ENCODE measurements at places on chromosomes 4 and X.

GRCh38 chr4:76377911-76378310 lies 43.0 kb downstream of the CCDC158 start:
- peak; percentile 49 for DNase-seq

- DNase-seq, result no peak
These were observed 7.7 kb downstream of the FGFR3 start for GRCh38 chr4:1800805-1801204.

- no peak for DNase-seq
These were observed 11.7 kb downstream of the TRMT2B start for GRCh38 chrX:101040197-101040596.

GRCh38 chr4:1754336-1754735 lies 33.0 kb downstream of the TACC3 start:
- DNase-seq, result no peak

DNA sequence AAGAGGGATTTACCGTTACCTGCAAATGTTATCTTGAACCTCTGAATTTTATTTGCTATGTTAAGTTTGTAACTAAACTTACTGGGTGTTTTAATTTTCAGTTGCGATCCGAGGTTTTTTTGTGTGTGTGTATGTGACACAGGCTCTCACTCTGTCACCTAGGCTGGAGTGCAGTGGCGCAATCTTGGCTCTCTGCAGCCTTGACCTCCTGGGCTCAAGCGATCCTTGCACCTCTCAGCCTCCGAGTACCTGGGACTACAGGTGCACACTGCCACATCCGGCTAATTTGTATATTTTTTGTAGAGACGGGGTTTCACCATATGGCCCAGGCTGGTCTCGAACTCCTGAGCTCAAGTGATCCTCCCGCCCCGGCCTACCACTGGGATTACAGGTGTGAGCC lies 18.5 kb downstream of the PDK3 start:
- no peak for DNase-seq

DNA sequence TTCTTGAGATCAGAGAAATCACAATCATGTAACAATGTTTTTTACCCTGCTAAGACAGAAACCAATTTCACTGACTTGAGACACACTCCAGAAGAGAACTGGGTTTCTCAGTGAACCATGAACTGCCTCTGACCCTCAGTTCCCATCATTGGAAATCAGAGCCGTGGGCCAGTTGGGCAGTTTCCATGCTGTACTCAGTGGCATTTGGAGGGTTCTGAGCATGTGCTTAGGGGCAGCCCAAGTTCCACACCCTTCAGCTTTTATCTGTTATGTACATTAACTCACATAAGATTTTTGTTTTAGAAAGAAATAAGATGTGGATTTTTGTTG lies 77.9 kb downstream of the BTC start:
- peak; percentile 7 for DNase-seq

GRCh38 chr4:113146876-113147358 lies 97.5 kb downstream of the ANK2 start:
- DNase-seq, result peak; percentile 17

GRCh38 chrX:11739776-11740175 lies 18.3 kb upstream of the MSL3 start:
- DNase-seq, result no peak

GRCh38 chrX:124203311-124203710 lies 129.1 kb upstream of the TEX13D start:
- no peak for DNase-seq

DNA sequence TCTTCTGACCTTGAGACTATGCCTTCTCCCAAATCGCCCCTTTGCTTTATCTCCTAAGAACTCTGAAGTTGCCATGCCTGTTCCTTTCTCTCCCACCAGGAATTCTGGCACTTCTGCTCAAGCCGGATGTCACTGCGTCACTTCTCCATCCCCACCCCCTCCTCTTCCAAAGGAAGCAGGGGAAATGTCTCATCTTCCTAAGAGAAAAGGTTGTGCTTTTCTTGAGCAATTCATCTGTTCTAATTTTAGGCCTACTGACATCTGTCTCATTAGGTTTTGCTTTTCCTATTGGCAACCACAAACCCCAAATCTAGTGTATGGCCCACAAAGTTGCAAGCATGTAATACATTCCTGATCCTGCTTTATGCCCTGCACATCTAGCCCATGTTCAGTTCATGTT lies 163.1 kb upstream of the PLAC1 start:
- no peak for DNase-seq

- peak; percentile 84 for DNase-seq
These were observed 17.4 kb downstream of the QDPR start for GRCh38 chr4:17494258-17495190.

- no peak for DNase-seq
These were observed 46.2 kb downstream of the TIGD2 start for GRCh38 chr4:89157488-89158024.

DNA sequence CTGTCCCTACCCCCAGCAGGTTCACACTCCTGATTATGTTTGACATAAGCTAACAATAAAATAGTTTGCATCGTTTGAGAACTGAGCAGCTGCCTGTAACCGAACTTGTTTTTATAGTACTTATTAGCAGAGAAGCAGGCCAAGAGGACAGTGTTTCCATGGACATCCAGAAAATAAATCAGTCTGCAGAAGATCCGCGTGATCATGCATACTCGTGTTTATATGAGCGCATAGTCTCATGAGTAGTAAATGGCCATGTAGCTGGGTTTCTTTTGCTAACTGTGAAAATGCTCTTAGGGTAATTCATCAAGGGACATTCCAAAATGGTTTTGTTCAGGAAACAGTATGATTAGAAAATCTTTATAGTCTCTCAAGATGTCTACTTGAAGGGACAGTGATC lies 289.2 kb downstream of the DCTD start:
- no peak for DNase-seq

DNA sequence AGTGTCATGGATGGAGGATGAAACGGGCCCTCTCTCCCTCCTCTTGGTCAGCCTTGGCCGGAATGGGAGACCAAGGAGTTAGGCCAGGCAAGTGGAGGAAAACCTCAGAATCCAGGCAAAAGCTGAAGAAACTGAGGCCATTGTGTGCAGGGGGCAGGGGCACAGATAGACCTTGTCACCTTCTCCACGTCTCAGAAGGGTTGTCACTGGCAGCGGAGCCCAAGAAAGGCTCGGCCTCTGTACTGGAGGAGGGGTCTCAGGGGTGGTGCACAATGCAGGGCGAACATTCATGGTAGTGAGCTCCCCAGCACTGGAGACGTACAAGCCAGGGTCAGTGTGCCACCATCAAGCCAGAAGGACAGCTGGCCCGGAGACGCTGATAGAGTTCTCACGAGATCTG lies 139.5 kb downstream of the CPZ start:
- no peak for DNase-seq

GRCh38 chrX:13077168-13077567 lies 32.7 kb upstream of the FAM9C start:
- DNase-seq, result no peak

- DNase-seq, result no peak
These were observed 41.1 kb upstream of the AFF2 start for GRCh38 chrX:148459343-148459742.

DNA sequence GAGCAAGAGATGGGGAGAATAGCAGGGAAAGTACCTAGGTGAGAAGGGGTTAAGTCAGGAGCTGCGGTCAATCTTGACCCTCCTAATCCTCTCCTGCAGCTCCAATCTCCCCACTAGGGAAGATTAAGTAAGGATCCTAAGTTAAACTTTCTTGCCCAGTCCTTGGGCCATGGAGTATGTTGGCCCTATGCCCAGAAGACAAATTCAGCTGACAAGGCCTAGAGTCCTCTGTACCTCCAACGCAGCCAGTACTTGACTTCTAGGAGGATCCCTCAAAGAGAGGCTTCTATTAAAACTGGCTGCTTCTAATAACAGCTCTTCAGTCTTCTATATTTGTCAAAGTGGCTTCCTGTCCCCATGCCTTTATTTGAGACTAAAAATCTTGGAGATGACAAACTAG lies 1.4 kb downstream of the CLDN2 start:
- DNase-seq, result no peak

DNA sequence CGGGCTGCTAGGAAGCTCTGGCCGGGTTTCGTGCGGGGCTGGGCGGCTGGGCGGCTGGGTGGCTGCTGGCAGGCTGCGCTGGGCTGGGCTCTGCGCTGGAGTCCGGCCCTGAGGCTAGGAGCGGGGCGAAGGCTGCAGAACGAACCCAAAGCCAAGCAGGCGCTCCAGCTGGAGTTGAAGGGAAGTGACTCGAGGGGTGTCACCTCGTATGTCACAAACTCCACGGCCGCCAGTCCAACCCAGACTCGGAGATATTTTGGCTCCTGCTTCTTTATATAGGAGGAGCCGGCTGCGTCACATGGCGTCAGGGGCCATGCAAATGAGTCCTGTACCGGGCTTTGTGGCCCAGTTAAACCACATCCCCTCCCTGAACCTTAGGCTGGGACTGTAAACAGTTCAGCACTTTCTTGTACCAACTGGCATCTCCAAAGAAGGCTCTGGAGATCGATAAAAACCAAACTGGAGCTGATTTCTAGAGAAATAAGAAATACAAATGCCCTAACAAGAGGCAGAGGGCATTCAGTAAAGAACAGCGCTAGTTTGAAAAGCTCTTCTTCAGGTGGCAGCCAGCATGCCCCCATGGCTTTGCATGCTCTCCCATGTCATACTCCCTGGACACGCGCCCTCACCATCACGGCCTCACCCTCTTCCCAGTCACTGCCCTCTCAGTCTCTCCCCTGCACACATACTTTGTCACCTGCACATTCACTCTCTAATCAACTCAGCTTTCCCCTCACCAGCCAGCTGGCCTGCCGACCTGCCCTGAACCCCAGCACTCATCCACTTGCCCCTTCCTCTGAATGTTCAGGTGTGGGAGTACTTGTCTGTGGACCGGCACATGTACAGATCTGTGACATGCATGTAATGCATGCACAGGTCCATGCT lies 58.5 kb downstream of the TSC22D3 start:
- DNase-seq, result peak; percentile 84

- no peak for DNase-seq
These were observed 26.9 kb downstream of the FRYL start for GRCh38 chr4:48753159-48753558.

DNA sequence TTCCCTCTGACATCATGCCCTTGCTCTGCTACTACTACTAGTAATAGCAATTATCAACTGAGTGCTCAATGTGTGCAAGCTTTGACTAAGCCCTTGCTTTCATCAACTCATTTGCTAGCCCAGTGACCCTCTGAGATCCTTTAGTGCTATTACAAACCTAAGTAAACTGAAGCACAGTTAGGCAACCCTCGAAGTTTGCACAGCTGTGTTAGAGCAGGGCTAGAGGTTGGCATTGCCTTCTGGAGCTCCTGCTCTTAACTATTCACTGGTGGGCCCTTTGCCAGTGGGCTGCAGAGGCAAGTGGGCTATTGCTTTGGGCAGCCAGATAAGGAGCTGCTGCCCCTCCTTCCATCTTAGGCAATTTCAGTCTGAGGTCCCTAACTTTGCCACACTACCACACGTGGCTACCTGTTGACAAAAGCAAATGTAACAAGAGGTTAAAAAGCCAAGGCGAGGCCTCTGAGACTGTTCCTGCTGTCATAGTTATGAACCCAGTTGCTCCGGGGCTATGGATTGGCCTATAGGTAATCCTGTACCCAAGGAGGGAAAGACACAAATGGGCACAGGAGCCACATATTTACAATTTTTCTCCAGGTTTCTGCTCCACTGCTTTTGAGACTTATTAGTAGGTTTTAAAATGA lies 41.5 kb upstream of the ANKRD50 start:
- DNase-seq, result no peak

DNA sequence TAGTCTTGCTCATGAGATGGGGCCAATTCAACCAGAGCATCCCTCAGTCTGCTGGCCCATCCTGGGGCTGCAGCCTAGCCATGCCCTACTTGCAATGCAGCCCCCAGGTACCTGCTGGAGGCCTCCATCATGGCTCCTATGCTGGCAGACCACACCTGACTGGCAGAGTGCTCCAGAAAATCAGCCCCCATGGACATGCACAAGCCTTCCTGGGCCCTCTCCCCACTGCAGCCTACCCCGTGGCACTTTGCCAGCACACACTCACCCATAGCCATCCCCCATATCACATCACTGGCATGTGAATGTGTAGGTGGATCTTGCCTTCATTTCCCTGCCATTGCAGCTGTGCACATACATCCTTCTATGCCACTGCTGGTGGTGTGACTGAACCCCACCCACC lies 381.8 kb downstream of the UBE2NL start:
- DNase-seq, result no peak

GRCh38 chrX:126165401-126165720 lies 728 bp downstream of the DCAF12L2 start:
- DNase-seq, result no peak

- DNase-seq, result no peak
These were observed 16.5 kb upstream of the ENPP6 start for GRCh38 chr4:184234155-184234554.

DNA sequence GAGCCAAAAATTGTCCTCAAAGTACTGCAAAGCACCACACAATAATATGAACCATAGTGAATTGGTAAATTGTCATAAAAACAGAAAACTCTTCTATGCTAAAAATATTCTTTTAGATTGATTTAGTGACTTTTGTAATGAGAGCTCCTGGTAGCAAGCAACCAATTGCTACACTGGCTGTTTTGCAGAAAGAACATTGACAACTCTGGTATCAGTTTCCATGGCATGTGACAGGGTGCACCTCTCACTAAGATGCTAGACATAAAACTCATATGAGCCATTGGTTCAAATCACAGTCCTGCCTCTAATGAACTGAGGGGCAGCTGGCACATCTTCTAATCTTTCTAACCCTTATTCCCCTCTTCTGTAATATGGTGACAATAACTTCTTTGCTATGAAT lies 212.2 kb downstream of the HS3ST1 start:
- DNase-seq, result no peak

GRCh38 chrX:22021751-22022324 lies 10.3 kb upstream of the PHEX start:
- DNase-seq, result no peak

GRCh38 chr4:20272411-20272872 lies 20.7 kb downstream of the SLIT2 start:
- peak; percentile 49 for DNase-seq

DNA sequence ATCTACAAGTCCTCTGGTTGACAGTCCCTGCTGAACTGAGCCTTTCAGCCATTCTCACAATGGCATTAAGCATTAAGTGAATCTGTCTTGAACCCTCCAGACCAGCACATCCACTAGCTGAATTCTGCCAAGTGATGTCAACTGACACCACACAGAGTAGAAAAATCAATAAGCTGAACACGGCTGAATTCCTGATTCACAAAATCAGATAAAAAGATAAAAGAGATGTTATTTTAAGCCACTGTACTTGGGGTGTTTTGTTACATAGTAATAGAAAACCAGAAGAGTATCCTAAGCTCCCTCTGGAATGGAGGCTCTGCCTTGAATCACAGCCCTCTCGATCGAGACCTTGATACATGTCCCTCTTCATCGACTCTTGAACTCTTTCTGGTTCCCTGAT lies 336.5 kb downstream of the DMD start:
- DNase-seq, result no peak

GRCh38 chr4:102843273-102843672 lies 15.9 kb upstream of the UBE2D3 start:
- no peak for DNase-seq

GRCh38 chrX:27008486-27008885 lies 454.7 kb downstream of the PPP4R3C start:
- no peak for DNase-seq

DNA sequence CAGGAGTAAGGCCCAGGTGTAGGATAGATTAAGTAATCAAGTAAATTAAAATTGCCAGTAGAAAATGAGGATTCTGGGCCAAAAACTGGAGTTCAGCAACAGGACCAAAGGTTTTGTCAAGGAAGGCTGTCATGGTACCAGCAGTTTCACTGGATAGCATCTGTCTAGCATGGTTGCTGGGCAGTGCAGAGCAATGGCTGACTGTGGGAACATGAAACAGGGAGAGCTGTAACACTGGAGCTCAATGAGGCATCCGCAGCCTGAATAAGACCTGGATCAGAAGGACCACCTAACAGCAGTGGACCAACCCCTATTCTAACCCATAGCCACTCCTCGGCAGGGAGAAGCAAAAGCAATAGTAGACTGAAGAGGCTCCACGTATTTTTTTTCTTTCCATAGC lies 132.4 kb downstream of the ATOH1 start:
- DNase-seq, result no peak

All from astrocyte of the hippocampus (primary cell).